ENCODE measurements at places on chromosomes 16 and 17.

GRCh38 chr17:54920819-54921218 is 20.2 kb downstream of the TOM1L1 start:
- DNase-seq, result no peak

DNA sequence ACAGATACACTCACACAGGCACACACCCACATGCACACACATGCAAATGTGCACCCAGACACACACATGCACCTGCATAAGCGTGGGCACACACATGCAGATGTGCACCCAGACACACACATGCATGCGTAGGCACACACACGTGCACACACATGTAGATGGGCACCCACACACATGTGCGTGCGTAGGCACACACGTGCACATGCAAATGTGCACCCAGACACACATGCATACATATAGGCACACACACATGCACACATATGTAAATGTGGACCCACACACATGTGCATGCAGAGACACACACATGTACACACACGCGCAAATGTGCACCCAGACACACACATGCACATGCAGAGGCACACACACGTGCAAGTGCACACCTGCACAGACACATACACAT is 60.3 kb downstream of the MRM1 start:
- DNase-seq, result no peak

DNA sequence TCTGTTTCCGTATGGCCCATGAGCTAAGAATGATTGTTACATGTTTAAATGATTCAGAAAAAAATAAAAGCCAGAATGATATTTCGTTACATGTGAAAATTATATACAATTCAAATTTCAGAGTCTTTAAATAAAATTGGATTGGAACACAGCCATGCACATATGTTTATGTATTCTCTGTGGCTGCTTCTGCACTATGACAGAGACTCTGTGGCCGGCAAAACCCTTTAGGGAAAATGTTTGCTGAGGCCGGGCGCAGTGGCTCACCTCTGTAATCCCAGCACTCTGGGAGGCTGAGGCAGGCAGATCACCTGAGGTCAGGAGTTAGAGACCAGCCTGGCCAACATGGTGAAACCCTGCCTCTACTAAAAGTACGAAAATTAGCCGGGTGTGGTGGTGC is 15.9 kb upstream of the CDC42EP4 start:
- no peak for DNase-seq

DNA sequence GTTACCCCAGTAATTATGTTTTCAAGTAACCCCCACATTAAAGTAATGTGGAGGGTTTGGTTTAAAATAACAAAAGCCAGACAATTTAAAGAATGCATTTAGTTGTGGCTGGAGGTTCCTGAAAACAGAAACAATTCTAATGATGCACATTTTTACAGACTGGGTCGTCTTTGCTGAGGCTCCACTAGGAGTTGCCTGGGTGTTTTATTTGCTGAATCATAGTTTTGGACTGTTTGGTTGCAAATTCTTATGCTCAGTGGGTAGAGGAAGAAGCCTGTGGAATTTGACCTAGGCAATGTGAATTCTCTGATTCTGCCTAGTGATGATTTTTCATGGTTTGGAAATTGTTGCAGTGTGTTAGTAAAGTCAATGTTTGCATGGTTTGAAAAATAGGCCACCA is 16.3 kb downstream of the SHISA9 start:
- DNase-seq, result no peak

DNA sequence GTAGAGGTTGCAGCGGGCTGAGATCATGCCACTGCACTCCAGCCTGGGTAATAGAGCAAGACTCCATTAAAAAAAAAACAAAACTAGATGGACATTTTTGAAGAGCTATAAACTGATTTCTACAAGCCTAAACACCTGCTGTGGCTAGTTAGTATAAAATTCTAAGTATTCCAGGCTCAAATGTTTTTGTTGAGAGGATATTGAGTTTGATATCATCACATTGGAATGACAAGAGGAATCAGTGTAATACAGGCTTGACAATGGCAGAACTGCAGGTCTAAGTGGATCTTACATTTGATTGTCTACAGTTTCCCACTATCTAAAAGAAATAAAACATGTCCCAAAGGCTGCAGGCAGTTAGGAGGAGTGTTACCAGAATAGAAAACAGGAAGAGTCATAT is 23.9 kb upstream of the DLX3 start:
- no peak for DNase-seq

DNA sequence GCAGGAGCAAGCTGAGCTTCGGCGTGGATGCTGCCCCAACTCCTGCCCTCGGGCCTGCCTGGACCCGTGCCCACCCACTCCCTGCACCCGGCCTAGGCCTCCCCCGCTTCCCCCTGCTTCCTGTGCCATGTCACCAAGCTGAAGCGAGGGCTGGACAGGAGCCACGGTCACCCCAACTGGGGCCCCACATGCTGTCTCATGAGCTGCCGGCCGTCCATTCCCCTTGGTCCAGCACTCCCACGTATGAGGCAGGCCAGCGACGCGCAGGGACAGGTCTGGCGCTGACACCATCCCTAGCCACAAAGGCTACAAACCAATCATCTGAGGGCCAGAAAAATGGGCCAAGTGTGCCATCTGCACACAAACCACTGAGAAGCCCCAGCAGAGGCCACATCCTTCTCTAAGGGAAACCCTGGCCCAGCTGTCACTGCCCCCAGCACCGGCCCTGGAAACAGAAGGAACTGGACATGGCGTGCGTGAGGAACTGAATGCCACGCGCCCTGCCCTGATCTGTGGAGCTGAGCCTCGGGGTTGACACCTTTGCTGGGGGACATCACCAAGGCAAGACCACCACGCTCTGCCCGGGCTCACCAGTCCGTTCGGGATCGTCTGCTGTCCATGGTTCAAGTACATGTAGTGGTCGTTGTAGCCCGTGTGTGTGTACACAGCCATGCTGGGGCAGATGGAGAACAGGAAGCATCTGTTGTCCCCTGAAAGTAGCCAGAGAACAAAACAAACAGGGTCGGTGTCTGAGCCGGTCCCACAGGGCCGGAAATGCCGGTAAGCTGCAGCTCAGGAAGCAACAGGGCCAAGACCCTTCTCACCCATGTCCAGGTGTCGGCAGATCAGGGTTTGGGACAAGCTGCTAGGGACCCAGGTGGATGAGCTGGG is 22.2 kb downstream of the MEAK7 start:
- no peak for DNase-seq

- DNase-seq, result no peak
These were observed 97.2 kb downstream of the TBC1D16 start for GRCh38 chr17:79938336-79939093.

DNA sequence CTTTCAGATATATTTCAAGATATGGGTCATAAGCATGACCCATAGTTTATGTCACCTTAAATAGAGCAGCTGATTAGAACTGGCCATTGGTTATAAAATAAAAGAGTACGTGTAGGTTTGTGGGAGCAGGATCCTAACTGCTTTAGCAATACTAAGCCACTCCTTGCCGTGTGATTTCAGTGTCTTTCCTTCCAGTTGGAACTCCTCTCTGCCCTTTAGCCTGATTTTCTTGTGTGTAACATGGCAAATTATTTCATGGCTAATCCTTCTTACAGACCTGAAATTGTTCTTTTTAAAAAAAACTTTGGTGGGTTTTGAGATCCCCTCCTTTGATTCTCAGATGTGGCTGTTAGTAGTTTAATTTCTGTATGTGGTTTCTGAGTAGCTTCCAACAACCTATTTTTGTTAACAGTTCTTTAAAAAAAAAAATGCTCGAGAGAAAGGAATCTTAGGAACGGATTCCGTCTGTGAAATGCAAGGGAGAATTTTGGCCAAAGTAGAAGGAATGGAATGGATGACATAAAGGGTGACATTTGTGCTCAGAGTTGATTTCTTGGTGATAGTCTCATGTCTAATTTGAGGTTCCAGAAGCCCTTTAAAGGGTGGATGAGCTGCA is 39.9 kb downstream of the DHRS7B start:
- no peak for DNase-seq

GRCh38 chr16:23902748-23903414 is 67.1 kb downstream of the PRKCB start:
- no peak for DNase-seq
